ENCODE measurements at places on chromosomes 7 and 10. TPM values are rescaled to one million over a fixed set of nuclear protein-coding genes. Genes with fewer than 3 reads are reported as not detected.

Gene KCNIP2
- total RNA-seq, result 1.1 TPM

Gene CYP26A1
- not detected for total RNA-seq

GRCh38 chr7:128408709-128409595 is 830 bp downstream of the IMPDH1 start:
- peak overlapping the region; percentile 92 for H3K27ac ChIP-seq
- peak overlapping the region; percentile 87 for H3K4me3 ChIP-seq
- no peak for DNase-seq
- no peaks in the 10 kb centered on the region for H3K36me3 ChIP-seq

GRCh38 chr10:14093730-14094484 is 236.8 kb downstream of the FRMD4A start:
- H3K27ac ChIP-seq, result no peak overlapping the region
- no peak overlapping the region for H3K4me3 ChIP-seq
- no peak for DNase-seq
- H3K36me3 ChIP-seq, result no peaks in the 10 kb centered on the region
- no peaks in the 10 kb centered on the region for H3K27me3 ChIP-seq
- H3K4me1 ChIP-seq, result no peaks in the 10 kb centered on the region

GRCh38 chr10:8946451-8946850 is 892.0 kb downstream of the GATA3 start:
- no peaks in the 10 kb centered on the region for H3K36me3 ChIP-seq
- H3K4me1 ChIP-seq, result no peaks in the 10 kb centered on the region
- H3K27me3 ChIP-seq, result no peaks in the 10 kb centered on the region
- no peak for DNase-seq

DNA sequence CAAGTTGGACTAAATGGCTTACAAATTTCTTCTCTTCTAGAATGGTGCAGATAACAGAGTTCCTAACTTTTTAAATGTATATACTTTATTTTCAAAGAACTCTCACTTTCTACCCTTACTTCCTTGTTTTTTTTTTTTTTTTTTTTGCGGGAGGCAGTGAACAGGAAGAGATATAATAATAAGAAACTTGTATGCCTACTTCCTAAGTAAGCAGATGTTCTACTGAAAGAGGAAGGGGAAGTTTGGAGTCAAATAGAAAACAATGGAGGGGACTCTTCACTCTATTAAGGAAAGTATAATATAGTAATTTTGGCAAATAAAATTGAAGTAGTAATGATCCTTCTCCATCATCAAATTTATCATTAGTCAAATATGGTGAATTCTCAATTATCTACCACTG is 754.0 kb downstream of the KCNMA1 start:
- no peaks in the 10 kb centered on the region for H3K36me3 ChIP-seq
- peaks cover 19% of the 10 kb centered on the region for H3K4me1 ChIP-seq
- no peak overlapping the region for H3K27ac ChIP-seq
- no peak for DNase-seq
- no peaks in the 10 kb centered on the region for H3K27me3 ChIP-seq

- no peak overlapping the region for H3K4me3 ChIP-seq
- no peaks in the 10 kb centered on the region for H3K27me3 ChIP-seq
- no peaks in the 10 kb centered on the region for H3K36me3 ChIP-seq
- no peak overlapping the region for H3K27ac ChIP-seq
- no peaks in the 10 kb centered on the region for H3K4me1 ChIP-seq
- DNase-seq, result no peak
These were observed 103.5 kb downstream of the LSMEM1 start for GRCh38 chr7:112584290-112584689.
